ENCODE measurements at places on chromosomes 4 and X. TPM values are rescaled to one million over a fixed set of nuclear protein-coding genes. Genes with fewer than 3 reads are reported as not detected.

The NEIL3 gene
- total RNA-seq, result not detected

The SPARCL1 gene
- total RNA-seq, result not detected

The AFP gene
- total RNA-seq, result not detected

The MAGEA2 gene
- not detected for total RNA-seq

The PAK3 gene
- total RNA-seq, result not detected

The PARM1 gene
- 7.8 TPM for total RNA-seq

The ARHGEF6 gene
- total RNA-seq, result 43.4 TPM

The NEUROG2 gene
- not detected for total RNA-seq

The TGIF2LX gene
- total RNA-seq, result not detected

The GAGE12J gene
- not detected for total RNA-seq

The GUCY2F gene
- not detected for total RNA-seq
